A549 treated with AZD2906 at 1 μM for 4 hours (cell line): ENCODE measurements at places on chromosomes 2 and 18. TPM values are rescaled to one million over a fixed set of nuclear protein-coding genes. Genes with fewer than 3 reads are reported as not detected.

The TRIM43 gene
- 0.07 to 0.23 TPM (median 0.09 TPM) in 4 of 5 replicates, not detected in the other for total RNA-seq

The GRB14 gene
- total RNA-seq = 3.9 to 5.6 TPM (median 5.1 TPM) in 5 replicates

The LAMA1 gene
- total RNA-seq = 0.06 to 0.16 TPM (median 0.09 TPM) in 5 replicates

The RAX gene
- 0.01 TPM in 1 of 5 replicates, not detected in the others for total RNA-seq

The ADAM23 gene
- total RNA-seq = 8.4 to 10.3 TPM (median 9.1 TPM) in 5 replicates

The CCDC68 gene
- 3.8 to 7.4 TPM (median 5.3 TPM) in 5 replicates for total RNA-seq

The POTEI gene
- 0.01 TPM in 1 of 5 replicates, not detected in the others for total RNA-seq
